Activated CD4-positive, CD25-positive, alpha-beta regulatory T cell treated with anti-CD3 and anti-CD28 coated beads, Interleukin-2, amount 50 U/mL, for 24 hours (primary cell): ENCODE measurements at places on chromosomes 1 and 21.

DNA sequence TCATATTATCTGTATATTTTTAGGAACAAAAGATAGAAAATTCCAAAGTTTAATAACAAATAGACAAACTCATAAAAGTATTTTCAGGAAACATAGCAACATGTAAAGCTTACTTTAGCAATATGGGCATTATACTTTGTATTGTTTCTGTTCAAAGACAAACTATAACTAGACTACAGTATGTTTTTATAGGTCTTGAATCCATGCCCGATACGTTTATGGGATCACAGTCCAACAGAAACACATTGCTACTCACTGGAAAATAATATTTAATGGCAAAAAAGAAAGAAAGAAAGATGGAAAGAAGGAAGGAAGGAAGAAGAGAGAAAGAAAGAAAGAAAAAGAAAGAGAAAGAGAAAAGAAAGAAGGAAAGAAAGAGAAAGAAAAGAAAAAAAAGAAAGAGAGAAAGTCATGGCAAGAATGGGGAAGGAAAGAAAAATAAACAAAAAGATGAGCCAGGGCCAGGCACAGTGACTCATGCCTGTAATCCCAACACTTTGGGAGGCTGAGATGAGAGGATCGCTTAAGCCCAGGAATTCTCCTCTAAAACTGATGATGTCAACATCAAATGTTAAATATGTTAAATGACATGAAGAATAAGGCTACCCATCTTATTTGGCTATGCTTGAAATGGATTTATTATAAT, 32.7 kb downstream of the TM2D1 start:
- ATAC-seq: no peak

DNA sequence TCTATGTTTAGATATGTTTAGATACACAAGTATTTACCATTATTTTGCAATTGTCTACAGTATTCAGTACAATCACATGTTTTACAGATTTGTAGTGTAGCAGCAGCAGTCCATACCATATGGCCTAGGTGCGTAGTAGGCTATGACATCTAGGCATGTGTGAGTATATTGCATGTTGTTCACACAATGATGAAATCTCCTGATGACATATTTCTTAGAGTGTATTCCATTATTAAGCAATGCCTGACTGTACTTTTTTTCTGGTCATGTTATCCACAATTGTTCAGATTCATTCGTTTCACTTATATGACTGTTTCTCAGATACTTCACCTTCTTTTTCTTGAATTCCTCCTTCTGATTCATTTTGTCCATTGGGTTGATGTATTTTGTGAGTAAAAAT, 9.9 kb upstream of the BACE2 start:
- ATAC-seq: no peak

DNA sequence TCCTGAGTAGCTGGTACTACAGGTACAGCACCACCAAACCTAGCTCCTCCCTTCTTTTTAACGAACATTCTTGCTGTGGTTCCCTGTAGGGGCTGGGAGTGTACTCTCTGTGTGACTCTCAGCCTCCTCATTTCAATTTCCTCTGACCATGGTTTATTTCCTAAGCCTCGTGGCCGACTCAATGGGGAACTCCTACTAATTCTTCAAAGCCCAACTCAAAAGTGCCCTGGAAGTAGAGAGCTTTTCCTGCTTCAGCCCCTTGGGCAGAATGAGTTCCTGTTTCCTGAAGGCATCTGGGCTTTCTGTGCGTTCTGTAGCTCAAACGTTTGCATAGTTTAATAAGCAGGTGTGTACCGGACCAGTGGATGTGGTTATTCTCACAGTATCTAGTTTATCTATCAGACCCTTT, 70.9 kb upstream of the ACOT11 start:
- ATAC-seq: no peak

DNA sequence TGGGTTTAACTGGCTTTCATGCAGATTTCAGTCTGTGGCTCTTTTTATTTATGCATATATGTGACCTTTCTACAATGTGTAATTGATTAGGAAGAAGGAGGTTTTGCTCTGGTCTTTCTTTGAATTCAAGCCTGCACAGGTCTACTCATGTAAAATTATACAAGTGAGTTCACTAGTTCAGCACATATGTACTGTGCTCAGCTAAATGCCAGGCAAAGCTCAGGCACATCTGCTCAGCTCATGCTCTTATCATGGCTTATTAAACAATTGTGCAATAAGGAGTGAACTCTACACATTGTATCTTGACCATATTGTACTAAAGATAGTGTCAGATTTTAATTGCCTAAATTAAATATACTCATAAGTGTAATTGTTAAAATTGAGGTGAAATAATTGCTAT, 378.4 kb downstream of the ADGRL2 start:
- ATAC-seq: no peak

GRCh38 chr1:37947364-37947763, 511 bp upstream of the INPP5B start:
- no peak for ATAC-seq

DNA sequence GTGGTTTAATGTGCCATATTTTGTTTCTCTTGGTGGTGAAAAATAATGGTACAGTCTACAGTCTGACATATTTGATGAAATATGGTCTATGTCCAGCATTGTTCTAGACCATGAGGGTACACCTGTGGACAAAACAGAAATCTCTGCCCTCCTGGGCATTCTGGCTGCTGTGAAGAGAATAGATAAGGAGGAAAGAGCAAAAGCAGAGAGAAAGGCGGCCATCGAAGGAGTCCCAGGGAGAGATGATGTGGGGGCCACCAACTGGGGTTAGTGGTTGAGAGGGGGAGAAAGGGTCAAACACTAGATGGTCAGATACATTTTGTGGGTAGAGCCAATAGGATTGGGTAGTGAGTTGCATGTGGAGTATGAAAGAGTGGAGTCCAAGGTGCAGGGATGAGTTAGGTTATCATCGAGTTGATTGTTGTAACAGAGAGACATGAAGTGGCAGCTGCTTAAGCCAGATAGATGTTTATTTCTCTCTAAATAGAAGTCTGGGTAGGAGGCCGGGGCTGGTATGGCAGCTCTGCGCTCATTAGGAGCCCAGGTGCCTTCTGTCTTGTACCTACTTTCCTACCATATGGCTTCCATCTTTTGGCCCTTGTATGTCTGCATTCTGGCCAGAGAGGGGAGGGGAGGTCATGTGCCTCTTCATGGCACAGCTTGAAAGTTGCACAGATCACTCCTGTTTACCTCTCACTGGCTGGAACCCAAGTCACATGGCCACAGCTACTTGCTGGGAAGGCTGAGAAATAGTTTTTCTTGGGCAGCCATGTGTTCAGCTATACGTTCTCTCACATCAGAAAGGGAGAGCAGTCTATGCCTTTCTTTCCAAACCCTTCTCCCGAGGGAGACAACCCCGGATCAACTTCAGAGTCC, 13.0 kb downstream of the UBE4B start:
- no peak for ATAC-seq

DNA sequence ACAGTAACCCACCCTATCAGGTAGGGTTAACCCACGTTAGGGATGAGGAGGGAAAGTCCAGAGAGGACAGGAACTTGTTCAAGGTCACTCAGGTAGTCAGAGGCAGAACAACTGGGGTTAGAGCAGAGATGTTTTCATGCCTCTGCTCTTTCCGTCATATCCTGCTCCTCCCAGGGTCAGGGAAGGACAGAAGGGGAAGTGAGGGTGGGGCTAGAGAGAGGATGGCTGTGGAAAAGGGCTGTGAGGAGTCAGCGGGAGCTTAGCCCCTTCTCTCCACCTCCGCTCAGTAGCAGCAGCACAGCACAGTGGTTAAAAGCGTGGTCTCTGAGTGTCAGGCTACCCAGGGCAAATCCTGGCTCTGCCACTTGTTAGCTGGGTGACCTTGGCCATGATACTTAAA, 36.5 kb downstream of the DDX20 start:
- ATAC-seq: no peak

- ATAC-seq: no peak
Measured at GRCh38 chr1:154871374-154871773, 1.3 kb upstream of the KCNN3 start.

GRCh38 chr1:30823969-30824735, 66.6 kb upstream of the LAPTM5 start:
- ATAC-seq: peak; percentile 86

DNA sequence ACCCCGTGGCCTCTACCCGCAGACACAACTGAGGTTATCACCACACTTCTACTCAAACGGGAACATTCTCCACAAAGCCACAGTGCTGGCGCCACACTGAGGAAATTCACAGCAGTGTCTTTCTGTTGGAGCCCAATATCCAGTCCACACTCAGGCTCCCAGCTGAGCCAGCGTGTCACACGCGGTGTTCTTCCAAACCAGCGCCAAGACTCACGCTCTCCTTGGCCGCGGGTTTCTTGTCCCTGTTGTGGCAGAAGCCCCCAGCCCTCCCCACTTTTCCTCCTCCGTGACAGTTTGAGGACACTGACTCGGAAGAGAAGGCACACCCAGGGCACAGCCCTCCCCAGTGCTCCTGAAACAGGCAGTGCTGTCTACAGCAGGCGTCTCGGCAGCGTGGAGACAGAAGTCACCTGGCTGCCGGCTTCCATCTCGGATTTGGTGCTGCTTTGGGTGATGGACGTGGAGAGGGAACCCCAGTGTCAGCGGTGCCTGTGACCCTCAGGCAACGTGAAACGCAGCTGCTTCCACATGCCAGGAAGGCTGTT, 35.4 kb upstream of the AGPAT3 start:
- ATAC-seq: no peak

- no peak for ATAC-seq
Measured at GRCh38 chr1:214400131-214400530, 119.2 kb downstream of the SMYD2 start.

- no peak for ATAC-seq
Measured at GRCh38 chr1:49424782-49425181, 599.0 kb downstream of the AGBL4 start.

GRCh38 chr1:161998811-161999210, 24.9 kb downstream of the OLFML2B start:
- no peak for ATAC-seq

GRCh38 chr1:242813490-242814091, 289.1 kb upstream of the PLD5 start:
- no peak for ATAC-seq

DNA sequence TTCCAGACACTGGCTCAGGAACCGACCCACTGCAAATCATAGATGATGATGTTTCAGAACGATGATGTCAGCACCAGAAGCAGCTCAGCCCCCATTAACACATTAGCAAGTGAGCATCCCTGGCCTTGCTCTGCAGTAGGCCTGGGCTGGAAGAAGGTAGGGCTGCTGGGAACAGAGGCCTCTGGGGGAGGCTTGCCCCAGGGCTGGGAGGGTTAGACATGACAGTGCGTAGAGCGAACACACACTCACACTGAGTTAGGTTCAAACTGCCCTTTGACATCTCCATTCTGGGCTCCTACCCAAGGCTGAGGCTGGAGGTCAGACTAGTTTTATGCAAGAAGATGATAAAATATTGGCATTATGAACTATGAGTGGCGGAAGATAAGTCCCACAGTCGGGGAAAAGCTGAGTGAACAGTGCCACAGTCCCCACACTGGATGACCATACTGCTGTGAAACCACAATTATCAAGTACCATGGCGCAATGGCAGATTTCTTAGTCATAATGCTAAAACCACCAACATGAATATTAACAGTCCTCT, 91.1 kb downstream of the DMRTB1 start:
- ATAC-seq: no peak

DNA sequence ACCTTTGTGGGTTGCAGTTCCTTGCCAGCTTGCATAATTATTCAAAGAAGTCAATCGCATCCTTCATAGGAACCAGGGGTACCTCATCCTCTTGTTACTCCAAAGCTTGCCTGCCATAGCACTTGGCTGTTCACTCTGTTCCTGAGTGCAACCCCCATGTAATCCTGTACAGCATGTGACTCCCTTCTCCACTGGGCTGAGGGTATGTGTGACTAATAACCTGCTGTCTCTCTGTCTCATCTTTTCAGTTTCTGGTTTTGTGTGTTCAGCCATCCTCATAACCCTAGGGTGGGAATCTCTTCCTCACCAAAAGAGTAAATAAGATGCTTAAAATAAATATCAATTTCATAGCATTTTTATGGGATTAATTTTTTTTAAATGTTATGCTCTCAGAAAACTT, 351.9 kb downstream of the S1PR1 start:
- no peak for ATAC-seq

GRCh38 chr21:16536643-16537434, 807.1 kb downstream of the USP25 start:
- ATAC-seq: no peak

DNA sequence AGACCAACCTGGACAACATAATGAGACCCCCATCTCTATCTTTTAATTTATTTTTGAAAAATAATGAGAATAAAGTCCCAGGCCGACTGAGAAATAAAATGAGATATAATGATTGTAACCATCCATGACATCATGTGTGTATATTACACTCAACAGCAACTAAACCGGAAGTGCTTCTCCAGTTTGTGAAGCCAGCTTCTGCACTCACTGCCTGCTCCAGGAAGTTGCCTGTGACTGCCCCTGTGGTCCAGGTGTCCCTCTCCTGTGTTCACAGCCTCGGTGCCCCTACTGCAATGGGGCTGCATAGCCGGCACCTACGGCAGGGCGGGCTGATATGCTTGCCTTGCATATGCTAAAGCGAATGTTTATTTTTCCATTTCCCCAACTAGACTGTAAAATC, 68.3 kb downstream of the SSBP3 start:
- no peak for ATAC-seq

DNA sequence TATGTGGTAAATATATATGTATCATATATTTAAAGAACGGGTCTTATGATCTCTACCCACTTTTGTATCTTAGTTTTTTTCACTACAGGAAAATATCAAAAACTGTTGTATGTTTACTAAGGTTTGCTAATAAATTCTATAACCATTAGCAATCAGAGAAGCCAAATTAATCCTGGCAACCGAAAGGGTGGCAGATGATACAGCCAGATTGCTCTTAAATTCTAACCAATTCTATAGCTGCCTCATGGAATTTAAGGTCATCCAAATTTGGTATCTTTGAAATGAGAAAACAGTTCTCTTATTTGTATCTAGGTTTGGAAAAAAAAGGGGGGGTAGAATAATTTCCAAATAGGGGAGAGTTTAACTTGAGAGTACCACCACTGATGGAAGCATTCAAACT, 591.2 kb downstream of the SMYD3 start:
- ATAC-seq: no peak

DNA sequence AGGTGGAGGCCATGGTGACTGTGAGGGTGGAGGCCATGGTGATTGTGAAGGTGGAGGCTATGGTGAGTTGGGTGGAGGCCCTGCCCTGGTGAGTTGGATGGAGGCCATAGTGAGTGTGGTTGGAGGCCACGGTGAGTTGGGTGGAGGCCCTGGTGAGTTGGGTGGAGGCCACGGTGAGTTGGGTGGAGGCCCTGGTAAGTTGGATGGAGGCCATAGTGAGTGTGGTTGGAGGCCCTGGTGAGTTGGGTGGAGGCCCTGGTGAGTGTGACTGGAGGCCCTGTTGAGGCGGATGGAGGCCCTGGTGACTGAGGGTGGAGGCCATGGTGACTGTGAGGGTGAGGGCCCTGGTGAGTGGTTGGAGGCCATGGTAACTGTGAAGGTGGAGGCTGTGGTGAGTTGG, 124.9 kb upstream of the VAMP3 start:
- ATAC-seq: no peak

- ATAC-seq: no peak
Measured at GRCh38 chr1:100950337-100950736, 54.4 kb downstream of the SLC30A7 start.
